ENCODE measurements at places on chromosomes 1 and 21.

DNA sequence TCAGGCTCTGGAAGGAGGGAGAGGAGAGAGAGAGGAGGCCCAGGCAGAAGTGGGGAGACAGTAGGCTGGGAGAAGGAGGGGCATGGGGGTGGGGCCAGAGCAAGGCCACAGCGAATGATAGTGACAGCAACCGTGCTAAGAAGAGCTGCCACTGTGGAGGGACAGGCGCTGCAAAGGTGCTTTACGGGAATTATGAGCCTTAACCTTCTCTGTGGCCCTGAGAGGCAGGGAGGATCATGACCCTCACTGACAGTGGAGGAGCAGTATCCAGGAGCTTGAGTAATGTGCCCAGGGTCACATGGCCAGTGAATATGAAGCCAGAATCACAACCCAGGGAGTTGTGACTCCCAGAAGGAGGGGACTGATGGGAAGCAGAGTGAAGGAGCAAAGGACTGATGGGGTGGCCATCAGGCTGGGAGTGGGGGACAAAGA lies 53.4 kb upstream of the RPL11 start:
- no peak for DNase-seq

- DNase-seq: no peak
Observed at GRCh38 chr1:55826381-55827080, 611.4 kb upstream of the USP24 start.

GRCh38 chr1:92864131-92864530 lies 32.3 kb downstream of the RPL5 start:
- no peak for DNase-seq

DNA sequence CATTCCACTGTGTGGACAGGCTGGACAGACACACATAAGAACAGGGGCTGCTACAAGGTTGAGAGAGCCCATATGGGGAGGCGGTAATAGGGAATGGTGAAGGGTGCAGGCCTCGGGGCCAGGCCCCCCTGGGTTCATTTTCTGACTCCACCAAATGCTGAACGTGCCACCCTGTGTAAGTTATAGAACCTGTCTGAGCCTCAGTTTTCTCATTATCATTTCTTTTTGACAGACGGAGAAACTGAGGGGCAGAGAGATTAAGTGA lies 569.5 kb downstream of the PTPRU start:
- no peak for DNase-seq

- no peak for DNase-seq
Observed at GRCh38 chr1:9038881-9039760, 12.9 kb upstream of the SLC2A7 start.

DNA sequence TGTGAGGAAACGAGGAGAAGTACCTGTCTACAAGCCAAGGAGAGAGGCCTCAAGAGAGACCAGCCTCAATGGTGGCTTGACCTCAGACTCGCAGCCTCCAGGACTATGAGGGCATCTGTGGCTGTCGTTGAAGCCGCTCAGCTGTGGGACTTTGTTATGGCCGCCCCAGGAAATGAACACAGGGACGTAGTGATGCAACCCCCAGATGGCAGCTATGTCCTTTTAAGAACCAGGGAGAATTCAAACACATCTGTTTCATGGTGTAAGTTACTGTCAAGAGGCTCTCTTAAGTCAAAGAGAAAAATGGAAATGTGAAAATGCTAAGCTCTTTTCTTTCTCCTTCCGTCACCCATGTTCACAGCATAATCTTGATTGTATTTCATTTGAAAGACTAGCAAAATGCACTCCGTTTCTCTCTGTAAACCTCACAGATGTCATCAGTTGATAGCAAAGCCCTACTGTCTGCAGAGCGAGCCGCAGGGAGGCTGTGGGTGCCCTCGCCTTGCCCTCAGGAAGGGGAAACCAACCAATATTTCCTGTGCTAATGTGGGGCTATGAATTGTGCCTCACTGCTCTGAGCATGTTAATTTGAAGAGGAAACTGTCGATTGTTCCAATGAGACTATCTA lies 21.3 kb downstream of the UBASH3A start:
- DNase-seq: no peak

DNA sequence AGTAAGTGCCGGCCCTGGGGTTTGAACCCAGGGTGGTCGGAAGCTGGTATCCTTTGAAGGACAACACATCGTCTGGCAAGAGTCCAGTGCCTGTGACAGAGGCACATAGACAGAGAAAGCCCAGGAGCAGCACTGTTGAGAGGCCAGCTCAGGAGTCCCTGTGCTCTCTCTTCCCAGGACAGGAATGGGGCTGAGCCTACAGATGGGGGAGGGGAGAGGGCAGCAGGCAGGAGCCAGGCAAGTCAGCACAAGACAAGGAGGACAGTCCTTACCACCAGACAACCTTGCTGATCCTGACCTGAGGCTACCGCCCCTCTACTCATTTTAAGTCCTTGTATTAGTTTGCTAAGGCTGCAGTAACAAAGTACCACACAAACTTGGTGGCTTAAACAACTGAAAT lies 27.7 kb upstream of the SYT6 start:
- no peak for DNase-seq

- peak; percentile 57 for DNase-seq
Observed at GRCh38 chr1:160768295-160768657, 27.7 kb upstream of the LY9 start.

- no peak for DNase-seq
Observed at GRCh38 chr21:45279446-45280177, 8.1 kb downstream of the POFUT2 start.

DNA sequence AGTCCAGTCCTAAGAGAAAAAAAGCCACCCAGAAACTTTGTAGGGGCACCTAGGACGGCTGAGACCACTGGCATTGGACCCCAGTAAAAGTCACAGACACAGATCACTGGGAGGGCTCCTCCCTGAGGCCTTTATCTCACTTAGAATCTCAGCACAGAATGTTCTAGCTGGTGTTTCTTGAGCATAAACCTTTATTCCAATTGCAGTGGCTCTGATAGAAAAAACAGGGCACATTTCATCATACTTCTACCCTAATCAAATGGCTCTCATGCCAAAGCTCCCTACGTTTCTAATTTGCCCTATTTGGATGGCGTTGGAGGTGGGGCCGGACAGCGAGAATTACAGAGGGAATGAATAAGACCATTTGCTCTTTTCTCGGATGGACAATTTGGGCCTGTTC lies 53.8 kb downstream of the NGF start:
- no peak for DNase-seq

DNA sequence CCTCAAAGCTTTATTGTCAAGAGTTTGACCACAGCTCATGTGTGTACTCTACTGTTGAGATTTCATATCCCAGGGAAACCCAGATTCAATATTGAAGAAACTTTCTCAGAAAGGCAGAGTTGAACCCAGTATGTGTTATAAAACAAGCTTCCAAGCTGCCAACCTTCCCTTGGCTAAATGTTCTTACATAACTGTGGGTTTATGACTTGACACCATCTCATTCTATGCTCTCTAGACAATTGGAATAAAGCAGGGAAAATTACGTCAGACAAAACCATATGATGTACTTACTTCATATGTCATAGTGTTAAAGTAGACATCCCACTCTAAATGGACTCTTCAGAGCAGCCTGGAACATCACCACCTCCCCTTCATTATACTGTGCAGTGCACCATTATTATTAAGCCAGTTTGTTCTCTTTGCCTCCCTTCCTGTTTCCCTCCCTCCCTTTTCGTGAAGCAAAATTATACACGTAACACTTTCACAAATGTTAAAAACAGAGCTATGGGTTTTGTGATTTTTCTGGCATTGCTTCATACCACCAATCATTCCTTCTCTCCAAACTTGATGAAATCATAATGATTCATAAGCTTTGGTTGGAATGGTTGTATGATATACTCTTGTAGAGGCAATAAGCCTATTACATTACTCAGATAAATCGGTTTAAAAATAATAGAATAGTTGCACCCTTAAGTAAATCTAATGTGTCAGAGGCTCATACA lies 507.2 kb downstream of the LTN1 start:
- no peak for DNase-seq

- no peak for DNase-seq
Observed at GRCh38 chr1:98210563-98210962, 289.7 kb upstream of the DPYD start.

GRCh38 chr1:239417986-239418640 lies 31.7 kb downstream of the CHRM3 start:
- no peak for DNase-seq

GRCh38 chr21:16420031-16420724 lies 690.4 kb downstream of the USP25 start:
- DNase-seq: peak; percentile 70

DNA sequence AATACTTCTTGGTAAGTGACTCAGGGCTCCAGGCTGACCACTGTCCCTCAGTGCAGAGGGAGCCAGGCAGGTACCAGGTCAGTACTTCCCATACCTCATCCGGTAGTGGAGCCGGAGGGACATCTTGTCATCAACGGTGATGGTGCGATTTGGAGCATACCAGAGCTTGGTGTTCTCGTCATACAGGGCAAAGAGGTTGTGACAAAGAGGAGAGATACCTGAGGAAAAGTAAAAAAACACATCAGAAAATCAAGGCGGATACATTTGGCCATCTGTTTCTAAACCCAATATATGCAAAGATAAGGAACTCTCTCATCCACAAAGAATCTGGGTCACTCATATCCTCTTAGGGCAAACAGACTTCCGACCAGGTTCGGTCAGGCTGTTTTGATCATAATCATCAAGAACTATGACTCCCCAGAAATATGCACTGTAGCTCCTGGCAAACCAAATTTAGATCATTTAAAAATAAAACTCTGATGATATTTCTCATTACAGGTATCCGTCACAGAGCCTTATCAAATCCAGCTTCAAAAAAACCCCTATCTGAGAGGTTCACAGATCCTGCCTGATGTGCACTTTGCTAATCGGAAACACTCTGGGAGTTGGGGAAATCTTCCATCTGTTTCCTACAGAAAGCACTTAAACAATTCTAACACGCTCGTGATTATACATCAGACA lies 87.3 kb downstream of the JAK1 start:
- no peak for DNase-seq

- peak; percentile 48 for DNase-seq
Observed at GRCh38 chr1:63651161-63651701, 58.0 kb downstream of the PGM1 start.

DNA sequence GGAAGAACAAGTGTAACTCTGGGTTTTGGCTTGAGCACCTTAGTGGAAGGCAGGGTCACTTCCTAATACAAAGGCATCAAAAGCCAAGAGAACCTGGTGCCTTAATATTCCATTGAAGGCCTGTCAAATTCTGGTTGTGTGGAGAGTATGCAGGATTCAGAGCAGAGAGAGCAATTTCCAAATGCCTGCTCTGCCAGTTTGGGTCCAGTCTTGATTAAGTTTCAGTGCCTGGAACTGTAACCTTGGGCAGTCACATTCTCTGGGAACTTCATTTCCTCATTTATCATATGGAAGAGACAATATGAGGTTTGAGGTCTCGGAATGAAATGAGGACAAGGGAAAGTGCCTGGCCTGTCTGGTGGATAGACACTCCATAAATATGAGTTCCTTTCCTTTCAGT lies 198.0 kb upstream of the C8B start:
- no peak for DNase-seq

- DNase-seq: no peak
Observed at GRCh38 chr1:98280049-98280448, 359.2 kb upstream of the DPYD start.

DNA sequence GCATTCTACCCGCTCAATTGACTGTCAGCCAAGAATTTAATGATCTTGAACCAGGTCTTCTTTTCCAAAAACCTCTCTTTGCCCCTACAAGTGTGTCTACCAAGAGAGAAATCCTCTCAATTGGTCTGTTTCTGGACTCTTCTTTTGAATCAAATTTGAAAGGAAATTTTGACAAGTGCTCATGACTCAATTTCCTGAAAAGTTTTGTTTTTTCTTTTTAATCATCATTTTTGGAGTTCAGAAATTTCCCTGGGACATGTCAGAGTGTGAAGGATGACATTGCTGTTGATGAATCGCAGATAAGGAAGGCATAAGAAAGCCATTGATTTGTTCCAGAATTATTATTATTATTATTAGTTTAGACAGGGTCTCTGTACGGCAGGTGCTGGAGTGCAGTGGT lies 88.2 kb upstream of the AKT3 start:
- no peak for DNase-seq

DNA sequence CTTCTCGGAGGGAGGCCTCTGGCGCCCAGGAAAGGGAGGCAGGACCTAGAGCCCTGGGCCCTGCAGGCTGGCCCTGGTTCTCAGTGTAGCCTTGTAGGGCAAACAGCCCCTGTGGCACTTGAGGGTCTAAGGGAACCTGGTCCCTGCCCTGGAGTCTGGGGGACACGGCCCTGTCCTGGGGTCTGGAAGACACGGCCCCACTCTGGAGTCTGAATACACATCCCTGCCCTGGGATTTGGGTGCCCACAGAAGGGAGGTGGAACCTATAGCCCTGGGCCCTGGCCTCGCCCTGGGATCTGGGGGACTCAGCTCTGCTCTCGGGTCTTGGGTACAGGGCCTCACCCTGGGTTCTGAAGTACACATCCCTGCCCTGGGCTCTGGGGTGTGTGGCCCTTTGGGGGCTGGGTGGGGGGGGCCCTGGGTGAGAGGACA lies 97.9 kb downstream of the OBSCN start:
- DNase-seq: no peak

DNA sequence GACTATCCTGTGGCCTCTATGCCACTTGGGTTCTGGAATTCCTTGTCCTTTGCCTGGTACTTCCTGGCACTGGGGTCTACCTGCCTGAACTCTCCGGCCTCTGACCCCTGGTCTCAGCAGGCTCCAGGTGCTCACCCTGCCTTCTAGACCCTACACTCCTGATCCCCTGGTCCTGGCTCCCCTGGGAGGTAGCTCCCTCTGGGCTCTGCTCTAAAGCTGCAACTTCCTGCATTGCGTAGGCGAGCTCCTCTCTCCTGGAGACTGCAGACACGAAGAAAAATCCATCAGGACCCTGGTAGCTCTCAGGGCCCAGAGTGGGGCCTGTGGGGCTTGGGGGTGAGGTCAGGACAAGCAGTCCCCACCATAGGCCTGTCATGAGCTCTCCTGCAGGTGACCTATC lies 7.8 kb upstream of the PLEKHG5 start:
- no peak for DNase-seq

DNA sequence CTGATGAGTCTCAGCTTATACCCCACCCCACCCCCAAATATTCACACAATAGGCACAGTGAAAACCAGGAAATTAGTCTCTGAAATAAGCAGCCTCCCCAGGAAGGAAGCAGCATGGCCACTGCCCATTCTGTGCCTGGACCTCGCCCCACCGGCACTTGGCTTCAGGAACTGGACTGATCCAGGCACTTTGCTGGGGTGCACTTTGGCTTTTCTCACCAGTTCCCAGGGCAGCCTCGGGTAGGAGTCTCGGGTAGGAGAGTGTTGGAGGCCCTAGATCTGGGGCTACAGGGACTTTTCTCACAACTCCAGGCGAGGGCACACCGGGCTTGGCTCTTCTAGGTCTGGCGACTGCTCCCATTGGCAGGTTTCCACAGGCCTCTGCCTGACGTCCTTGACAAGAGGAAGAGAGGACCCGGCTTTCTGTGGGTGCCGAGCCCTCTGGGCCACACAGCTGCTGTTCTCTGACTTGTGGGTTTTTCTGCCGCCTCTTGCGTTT lies 18.7 kb downstream of the ADARB1 start:
- no peak for DNase-seq

GRCh38 chr21:44423312-44423821 lies 31.9 kb upstream of the LRRC3 start:
- no peak for DNase-seq

- peak; percentile 8 for DNase-seq
Observed at GRCh38 chr1:7426780-7427604, 344.1 kb upstream of the VAMP3 start.

All from A172 (cell line).